ENCODE measurements at places on chromosomes 2 and 18. TPM values are rescaled to one million over a fixed set of nuclear protein-coding genes. Genes with fewer than 3 reads are reported as not detected.
A peak's percentile ranks its signal among the peaks of the same experiment; 100 is the strongest.

Gene ALPG
- total RNA-seq = not detected

DNA sequence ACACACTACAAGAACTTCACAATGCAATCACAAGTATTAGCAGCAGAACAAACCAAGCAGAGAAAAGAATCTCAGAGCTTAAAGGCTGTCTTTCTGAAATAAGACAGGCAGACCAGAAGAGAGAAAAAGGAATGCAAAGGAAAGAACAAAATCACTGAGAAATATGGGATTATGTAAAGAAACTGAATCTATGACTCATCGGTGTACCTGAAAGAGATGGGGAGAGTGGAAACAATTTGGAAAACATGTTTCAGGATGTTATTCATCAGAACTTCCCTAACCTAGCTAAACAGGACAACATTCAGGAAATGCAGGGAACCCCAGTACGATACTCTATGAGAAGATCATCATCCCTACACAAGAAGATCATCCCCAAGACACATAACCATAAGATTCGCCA lies 499.0 kb upstream of the CHAC2 start:
- H3K4me3 ChIP-seq = no peak overlapping the region
- no peak for DNase-seq
- no peaks in the 10 kb centered on the region for H3K36me3 ChIP-seq
- no peak overlapping the region for H3K27ac ChIP-seq
- no peaks in the 10 kb centered on the region for H3K27me3 ChIP-seq

DNA sequence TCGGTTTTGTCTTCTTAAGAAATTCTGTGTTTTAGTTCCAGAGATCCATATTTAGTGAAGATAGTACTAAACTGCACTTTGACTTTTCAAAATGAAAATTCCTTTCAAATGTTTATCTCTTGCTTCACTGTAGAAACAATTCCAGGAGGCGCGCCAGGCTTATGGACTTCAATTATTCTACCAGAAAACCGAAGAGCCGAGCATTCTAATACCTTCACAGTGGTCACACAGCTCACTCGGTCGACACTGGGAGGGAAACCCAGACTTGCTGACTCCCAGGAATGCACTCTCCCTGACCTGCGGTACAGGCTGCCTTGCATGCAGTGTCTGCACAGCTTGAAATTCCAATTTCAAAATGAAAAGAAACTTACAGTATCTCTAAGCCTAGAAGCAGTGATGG lies 119.9 kb upstream of the PIEZO2 start:
- DNase-seq = no peak
- no peaks in the 10 kb centered on the region for H3K4me1 ChIP-seq
- no peaks in the 10 kb centered on the region for H3K27me3 ChIP-seq
- peak overlapping the region; percentile 9 for H3K4me3 ChIP-seq

Gene ANKRD36B
- total RNA-seq = 3.6 TPM

DNA sequence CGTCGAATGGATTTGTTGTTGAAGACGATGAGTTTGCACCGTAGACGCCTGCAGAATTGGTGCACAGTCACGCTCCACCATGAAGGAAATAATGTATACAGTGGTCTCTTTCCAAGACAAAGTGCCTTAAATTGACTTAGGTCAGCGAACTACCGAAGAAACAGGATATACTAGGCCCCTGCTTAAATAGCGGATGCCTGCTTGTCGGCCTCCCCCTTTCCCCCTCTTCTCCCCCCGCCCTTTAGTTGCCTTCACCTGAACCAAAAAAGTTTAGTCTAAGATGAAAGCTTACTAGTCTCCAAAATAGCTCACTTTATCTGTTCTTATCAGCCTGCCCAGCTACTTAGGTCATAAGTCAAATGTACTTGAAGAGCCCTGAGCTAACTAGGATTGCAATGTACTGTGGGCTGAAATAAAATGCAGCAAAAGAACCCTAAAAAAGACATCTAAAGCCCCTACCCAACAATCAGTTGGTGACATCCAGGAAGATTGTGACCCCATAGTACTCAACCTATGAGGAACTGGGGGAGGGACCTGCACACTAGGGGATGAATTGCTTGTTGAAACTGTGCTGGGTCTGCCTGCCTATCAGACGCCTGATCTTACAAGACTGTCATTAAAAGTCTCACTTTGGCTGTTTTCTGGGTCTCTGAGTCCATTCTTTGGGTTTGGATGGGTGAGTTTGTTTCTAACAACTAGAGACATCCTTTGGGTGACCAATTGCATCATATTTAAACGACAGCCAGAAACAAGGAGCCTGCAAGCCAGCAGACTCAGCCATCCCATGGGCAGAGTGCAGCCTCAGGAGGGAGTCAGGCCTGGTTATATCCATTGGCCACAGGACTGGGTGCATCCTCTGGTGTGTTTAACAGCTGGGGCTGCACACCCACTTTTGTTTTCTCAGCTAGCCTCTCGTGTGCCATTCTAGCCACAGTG lies 14.5 kb downstream of the ACOXL start:
- no peak for DNase-seq
- H3K4me3 ChIP-seq = no peak overlapping the region
- no peaks in the 10 kb centered on the region for H3K27me3 ChIP-seq
- no peak overlapping the region for H3K27ac ChIP-seq
- no peaks in the 10 kb centered on the region for H3K4me1 ChIP-seq

DNA sequence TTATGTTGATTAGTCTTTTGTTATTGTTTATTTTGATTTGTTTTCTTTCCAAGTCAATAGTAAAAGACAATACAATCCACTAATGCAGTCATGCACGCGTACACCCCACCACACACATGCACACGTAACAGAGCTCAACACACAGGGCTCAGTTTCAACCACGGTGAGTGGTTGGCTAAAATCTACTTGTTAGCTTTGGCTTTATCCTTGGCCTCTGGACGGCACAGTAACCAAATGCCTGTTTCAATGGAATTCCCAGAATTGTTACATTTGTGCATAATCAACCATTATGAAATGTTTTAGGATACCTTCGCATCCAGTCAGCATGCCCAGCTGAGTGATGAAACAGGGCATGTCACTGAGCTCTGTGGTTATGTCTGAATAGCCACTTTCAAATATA lies 53.2 kb downstream of the NYAP2 start:
- H3K27ac ChIP-seq = no peak overlapping the region
- H3K27me3 ChIP-seq = no peaks in the 10 kb centered on the region
- H3K4me3 ChIP-seq = no peak overlapping the region
- no peak for DNase-seq
- no peaks in the 10 kb centered on the region for H3K36me3 ChIP-seq

Gene GALR1
- 0.05 TPM for total RNA-seq

DNA sequence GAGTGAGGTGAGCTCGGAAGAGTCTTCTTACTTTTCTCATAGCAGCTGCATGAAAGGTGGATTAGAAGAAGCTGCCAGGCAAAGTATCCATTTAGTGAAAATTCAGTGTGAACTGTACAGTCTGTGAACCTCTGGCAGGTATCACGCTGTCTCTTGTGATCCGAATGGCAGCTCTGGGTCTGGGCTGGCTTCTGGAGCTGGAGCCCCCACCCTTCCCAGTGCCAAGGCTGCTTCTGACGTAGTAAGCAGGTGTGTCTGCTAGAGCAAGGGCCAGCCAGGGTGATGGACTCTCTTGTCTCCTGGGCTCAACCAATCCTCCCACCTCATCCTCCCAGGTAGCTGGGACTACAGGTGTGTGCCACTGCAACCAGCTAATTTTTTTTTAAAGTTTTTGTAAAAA lies 14.0 kb upstream of the NTSR2 start:
- H3K27me3 ChIP-seq = no peaks in the 10 kb centered on the region
- no peak for DNase-seq
- H3K4me1 ChIP-seq = no peaks in the 10 kb centered on the region
- no peak overlapping the region for H3K4me3 ChIP-seq
